ENCODE measurements at places on chromosomes 13 and 19. TPM values are rescaled to one million over a fixed set of nuclear protein-coding genes. Genes with fewer than 3 reads are reported as not detected.

- H3K36me3 ChIP-seq, result no peaks in the 10 kb centered on the region
- no peak for DNase-seq
- no peaks in the 10 kb centered on the region for H3K27me3 ChIP-seq
- no peak overlapping the region for H3K27ac ChIP-seq
- H3K4me3 ChIP-seq, result no peak overlapping the region
Measured at GRCh38 chr13:71962735-71963134, 95.7 kb upstream of the DACH1 start.

DNA sequence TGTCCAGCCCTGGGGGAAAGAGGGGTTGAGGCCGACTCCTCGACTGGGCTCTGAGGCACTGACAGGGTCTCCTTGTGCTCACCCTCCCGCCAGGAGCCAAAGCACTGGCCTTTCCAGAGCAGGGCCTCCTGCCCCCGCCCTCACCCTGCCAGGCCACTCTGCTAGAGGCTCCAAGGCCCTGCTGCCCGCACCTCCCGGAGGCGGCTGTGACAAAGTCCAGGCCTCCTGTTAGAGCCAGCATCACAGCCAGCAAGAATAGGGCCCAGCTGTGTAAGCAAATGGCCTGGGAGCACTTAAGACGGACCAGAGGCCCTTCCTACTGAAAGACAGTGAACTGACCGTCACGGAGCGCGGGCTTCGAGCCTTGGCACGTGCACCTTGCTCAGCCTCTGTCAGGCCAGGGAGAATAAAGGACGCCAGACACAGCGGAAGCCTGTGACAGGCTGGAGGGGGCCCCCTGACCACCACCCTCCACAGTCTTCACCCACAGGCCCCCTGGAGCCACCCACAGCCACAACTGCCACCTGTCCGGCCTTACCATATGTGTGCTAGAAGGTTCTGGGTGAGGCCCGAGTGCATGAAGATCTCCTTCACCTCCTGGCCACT, 50.9 kb downstream of the EPS15L1 start:
- no peak overlapping the region for H3K4me3 ChIP-seq
- no peak overlapping the region for H3K27ac ChIP-seq
- DNase-seq, result no peak
- H3K27me3 ChIP-seq, result no peaks in the 10 kb centered on the region
- no peaks in the 10 kb centered on the region for H3K4me1 ChIP-seq
- H3K36me3 ChIP-seq, result peaks cover 2% of the 10 kb centered on the region

ZNF728 gene
- not detected for total RNA-seq

DNA sequence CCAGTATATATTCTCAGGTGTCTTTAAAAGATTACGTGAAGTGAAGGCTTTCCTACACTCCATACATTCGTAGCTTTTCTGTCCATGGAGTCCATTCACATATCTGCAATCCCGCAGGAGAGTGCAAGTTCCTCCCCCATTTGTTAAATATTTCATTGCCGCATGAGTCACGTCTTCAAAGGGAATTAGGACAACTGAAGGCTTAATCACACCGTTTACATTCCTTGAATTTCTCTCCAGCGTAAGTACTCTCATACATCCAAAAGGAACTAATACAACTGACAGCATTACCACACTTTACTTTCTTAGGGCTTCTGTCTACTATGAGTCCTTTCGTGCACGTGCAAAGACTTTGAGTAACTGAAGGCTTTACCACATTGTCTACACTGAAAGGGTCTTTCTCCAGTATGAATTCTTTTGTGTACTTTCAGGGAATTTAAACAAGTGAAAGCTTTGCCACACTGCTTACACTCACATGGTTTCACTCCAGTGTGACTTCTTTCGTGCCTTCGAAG, 29.0 kb upstream of the ZNF564 start:
- DNase-seq, result no peak
- no peak overlapping the region for H3K27ac ChIP-seq

- peak overlapping the region; percentile 97 for H3K4me3 ChIP-seq
- peaks cover 7% of the 10 kb centered on the region for H3K36me3 ChIP-seq
- peaks cover 36% of the 10 kb centered on the region for H3K4me1 ChIP-seq
- peak overlapping the region; percentile 94 for H3K27ac ChIP-seq
Measured at GRCh38 chr19:4722671-4723594, 709 bp downstream of the DPP9 start.

- DNase-seq, result no peak
- no peaks in the 10 kb centered on the region for H3K27me3 ChIP-seq
- no peak overlapping the region for H3K4me3 ChIP-seq
- H3K4me1 ChIP-seq, result peaks cover 10% of the 10 kb centered on the region
- no peaks in the 10 kb centered on the region for H3K36me3 ChIP-seq
- H3K27ac ChIP-seq, result peak overlapping the region; percentile 85
Measured at GRCh38 chr13:28754698-28755545, 36.2 kb upstream of the SLC46A3 start.

- H3K27ac ChIP-seq, result peak overlapping the region; percentile 48
- no peaks in the 10 kb centered on the region for H3K27me3 ChIP-seq
- peaks cover 6% of the 10 kb centered on the region for H3K4me1 ChIP-seq
- DNase-seq, result no peak
- peak overlapping the region; percentile 64 for H3K4me3 ChIP-seq
Measured at GRCh38 chr13:32426191-32426989, 1.5 kb downstream of the N4BP2L1 start.

DNA sequence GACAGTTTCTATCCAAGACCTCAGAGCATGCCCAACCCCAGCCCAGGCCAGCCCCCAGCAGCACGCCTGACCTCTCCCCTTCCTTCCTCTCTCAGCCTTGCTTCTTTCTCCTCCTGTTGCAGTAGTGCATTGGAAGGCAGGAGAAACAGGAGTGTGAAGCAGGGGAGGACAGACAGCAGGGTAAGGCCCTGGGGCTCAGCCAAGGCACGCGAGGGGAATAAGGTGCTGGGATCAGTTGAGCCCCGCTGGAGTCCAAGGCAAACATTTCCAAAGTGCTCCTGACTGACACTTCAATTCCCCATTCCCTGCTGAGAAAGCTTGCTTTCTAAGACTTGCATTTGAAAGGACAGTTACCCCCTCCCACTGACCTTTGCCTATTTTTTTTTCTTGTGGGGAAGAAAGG, 73.1 kb upstream of the OLFM4 start:
- no peak overlapping the region for H3K27ac ChIP-seq
- no peaks in the 10 kb centered on the region for H3K27me3 ChIP-seq
- H3K36me3 ChIP-seq, result no peaks in the 10 kb centered on the region
- no peak for DNase-seq

PRKCG gene
- total RNA-seq, result 2.5 TPM

DNA sequence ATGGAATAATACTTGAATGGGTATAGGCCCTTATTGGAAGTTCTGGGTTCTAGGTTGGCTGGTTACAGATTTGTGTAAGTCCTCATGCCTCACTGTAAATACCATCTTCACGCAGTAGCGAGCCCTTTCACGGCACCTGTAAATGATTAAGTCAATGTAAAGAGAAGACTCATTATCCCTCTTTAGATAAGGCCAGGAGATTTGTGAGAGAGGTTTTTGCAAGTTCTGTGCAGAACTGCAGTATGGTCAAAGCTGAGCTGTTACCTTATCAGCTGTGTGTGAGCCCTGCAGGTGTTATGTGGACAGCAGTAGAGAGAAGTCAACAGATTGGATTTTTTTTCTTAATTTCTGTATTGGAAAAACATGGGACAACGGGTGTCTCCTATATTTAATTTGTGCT, 141.6 kb downstream of the SHISA2 start:
- no peak overlapping the region for H3K4me3 ChIP-seq
- H3K27me3 ChIP-seq, result no peaks in the 10 kb centered on the region
- no peak for DNase-seq

HAUS5 gene
- 23.2 TPM for total RNA-seq

GFY gene
- not detected for total RNA-seq

GRCh38 chr13:56706485-56706884, 434.2 kb upstream of the PRR20A start:
- H3K4me1 ChIP-seq, result no peaks in the 10 kb centered on the region
- no peak for DNase-seq
- H3K4me3 ChIP-seq, result no peak overlapping the region
- H3K27ac ChIP-seq, result no peak overlapping the region
- no peaks in the 10 kb centered on the region for H3K27me3 ChIP-seq
- H3K36me3 ChIP-seq, result no peaks in the 10 kb centered on the region

ZNF823 gene
- 5.0 TPM for total RNA-seq

DNA sequence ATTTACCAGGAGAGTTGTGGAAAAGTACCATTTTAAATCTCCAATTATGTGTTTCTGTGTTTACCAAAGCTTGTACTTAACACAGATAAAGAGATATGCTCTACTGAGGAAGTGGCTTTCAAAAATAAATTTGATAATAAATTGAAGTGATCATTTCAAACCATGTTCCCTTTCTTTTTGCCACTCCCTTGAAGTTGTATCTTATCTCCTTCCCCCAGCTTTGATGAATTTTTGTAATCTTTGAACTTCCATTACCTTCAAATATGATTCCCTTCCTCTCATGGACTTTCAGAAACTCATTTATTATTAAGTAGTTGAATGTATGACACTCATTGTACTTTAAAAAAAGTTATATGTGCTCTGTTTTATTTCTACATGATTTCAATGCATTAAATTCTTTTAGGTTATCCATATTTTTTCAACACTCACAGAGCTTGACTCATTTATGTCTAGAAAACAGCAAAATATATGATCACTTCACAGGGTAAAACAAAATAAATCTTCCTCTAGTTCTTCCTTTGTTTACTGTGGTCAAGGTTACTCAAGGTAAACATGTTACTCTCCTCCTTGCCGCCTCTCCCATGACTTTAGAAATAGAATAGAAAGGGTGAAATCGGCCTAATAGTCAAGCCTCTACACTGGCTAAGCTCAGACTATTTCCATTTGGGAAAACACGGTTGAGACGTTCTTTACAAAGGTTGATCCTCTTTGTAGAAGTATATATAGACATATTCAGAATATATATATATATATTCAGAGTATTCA, 251.2 kb upstream of the SPRY2 start:
- no peak for DNase-seq
- no peaks in the 10 kb centered on the region for H3K36me3 ChIP-seq
- no peaks in the 10 kb centered on the region for H3K4me1 ChIP-seq
- no peak overlapping the region for H3K27ac ChIP-seq

- H3K4me1 ChIP-seq, result no peaks in the 10 kb centered on the region
- no peak overlapping the region for H3K4me3 ChIP-seq
- no peak overlapping the region for H3K27ac ChIP-seq
- no peaks in the 10 kb centered on the region for H3K27me3 ChIP-seq
Measured at GRCh38 chr13:39266426-39266825, 228.2 kb downstream of the NHLRC3 start.

CEACAM16 gene
- total RNA-seq, result not detected

- no peak overlapping the region for H3K4me3 ChIP-seq
- H3K4me1 ChIP-seq, result no peaks in the 10 kb centered on the region
- DNase-seq, result no peak
- no peaks in the 10 kb centered on the region for H3K36me3 ChIP-seq
Measured at GRCh38 chr13:106514928-106515634, 20.4 kb downstream of the EFNB2 start.

MOB3A gene
- 36.3 TPM for total RNA-seq

KLK2 gene
- not detected for total RNA-seq

Measured in Panc1 (cell line).